Fibroblast of the aortic adventitia (primary cell): ENCODE measurements at places on chromosomes 13 and 19.

- no peak for DNase-seq
Observed at GRCh38 chr19:10378124-10378523, 2.2 kb downstream of the TYK2 start.

DNA sequence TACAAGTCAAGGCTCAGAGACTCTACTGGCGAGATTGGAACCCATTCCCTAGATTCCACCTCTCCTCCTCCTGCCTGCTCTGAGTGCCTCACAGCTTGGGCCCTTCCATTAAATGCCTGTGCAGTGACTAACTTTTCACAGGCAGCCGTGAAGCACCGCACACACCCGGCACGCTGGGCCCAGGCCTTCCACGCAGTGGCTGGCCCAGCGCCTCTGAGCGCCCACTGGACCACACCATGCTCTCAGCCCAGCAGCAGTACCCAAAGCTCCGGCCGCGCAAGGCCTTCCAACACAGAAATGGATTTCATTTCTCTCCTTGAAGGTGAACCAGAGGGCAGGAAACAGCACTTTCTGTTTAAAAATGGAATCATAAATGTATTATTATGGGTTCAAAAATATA, 26.0 kb downstream of the RAB20 start:
- DNase-seq, result no peak

DNA sequence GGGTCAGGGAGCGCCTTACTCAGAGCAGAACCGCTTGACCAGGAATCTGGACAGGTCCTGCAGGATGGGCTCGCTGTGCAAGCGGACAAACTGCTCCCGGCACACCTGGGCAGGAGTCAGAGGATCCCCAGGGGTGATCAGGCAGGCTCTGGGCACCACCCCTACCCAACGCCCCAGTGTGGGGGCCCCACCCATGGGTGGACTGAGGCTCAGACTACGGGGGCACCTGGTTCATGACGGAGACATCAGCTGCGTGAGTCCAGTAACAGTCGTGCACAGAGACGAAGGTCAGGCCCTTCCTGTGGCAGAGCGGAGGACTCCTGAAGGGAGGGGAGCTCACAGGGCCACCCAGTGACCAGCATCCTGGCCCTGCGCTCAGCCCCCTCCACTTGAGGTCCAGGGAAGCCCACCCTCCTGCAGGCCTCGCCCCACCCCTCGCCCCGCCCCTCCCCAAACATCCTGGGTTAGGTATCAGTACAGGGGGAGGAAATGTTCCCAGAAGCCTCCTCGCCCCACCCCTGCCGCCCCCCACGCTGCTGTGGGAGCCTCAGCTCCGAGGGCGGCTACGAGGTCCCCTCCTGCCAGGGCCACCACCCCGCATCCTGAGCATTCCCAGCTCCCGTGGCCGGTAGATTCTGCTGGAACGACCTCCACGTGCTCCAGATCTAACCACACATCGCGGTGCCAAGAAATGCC, 15.6 kb downstream of the POLRMT start:
- no peak for DNase-seq

- DNase-seq, result no peak
Observed at GRCh38 chr19:42531313-42531712, 3.0 kb upstream of the CEACAM1 start.

- no peak for DNase-seq
Observed at GRCh38 chr13:25707726-25708125, 336.0 kb downstream of the ATP8A2 start.

DNA sequence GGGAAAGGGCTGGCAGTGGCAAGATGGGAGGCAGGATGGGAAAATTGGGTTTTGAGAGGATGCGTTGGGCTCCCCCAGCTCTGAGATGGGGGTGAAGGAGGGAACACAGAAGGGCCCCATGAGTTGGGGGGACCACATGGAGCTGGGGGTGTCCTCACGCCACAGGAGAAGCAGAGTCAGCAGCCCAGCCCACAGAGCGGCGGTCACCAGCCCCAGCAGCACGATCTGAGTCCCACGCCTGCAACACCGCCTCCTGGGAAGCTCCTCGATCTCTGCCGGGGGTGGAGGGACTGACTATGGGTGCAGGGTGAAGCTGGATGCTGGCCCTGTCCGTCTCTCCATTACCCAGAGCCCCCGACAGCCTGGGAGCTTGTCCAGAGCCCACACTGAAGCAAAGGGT, 3.3 kb downstream of the FCER2 start:
- no peak for DNase-seq

- no peak for DNase-seq
Observed at GRCh38 chr13:34696296-34696695, 245.8 kb upstream of the NBEA start.

- no peak for DNase-seq
Observed at GRCh38 chr19:45512881-45513483, 5.7 kb downstream of the VASP start.

DNA sequence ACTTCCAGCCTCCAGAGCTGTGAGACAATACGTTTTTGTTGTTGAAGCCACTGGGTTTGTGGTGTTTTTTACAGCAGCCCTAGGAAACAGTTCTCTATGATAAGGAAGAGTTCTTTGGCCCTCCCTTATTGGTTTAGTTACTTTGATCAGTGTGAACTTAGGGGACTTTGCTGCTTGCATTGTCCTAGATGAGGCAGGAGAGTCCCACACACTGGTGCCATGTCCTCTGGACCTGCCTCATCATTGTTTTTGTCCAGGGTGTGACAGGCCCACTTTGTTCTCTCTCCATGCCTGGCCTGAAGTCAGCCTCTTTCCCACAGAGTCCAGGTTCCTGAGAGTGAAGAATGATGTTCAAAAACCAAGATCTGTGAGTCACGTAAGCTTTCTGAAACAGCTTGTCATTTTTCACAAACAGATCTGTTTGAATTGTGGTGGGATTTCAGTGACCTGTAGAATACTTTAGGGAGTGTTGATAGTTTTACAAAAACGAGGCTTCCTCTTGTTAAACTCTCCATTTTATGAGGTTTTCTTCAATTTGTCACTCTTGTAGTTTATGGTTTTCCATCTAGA, 63.8 kb downstream of the ING1 start:
- no peak for DNase-seq

- DNase-seq, result no peak
Observed at GRCh38 chr13:94636942-94637578, 35.4 kb downstream of the GPR180 start.

- DNase-seq, result peak; percentile 50
Observed at GRCh38 chr13:98171900-98172589, 5.0 kb downstream of the RNF113B start.

GRCh38 chr13:20411638-20412342, 113.9 kb downstream of the CRYL1 start:
- no peak for DNase-seq

- DNase-seq, result no peak
Observed at GRCh38 chr13:95337597-95337996, 36.3 kb upstream of the ABCC4 start.

DNA sequence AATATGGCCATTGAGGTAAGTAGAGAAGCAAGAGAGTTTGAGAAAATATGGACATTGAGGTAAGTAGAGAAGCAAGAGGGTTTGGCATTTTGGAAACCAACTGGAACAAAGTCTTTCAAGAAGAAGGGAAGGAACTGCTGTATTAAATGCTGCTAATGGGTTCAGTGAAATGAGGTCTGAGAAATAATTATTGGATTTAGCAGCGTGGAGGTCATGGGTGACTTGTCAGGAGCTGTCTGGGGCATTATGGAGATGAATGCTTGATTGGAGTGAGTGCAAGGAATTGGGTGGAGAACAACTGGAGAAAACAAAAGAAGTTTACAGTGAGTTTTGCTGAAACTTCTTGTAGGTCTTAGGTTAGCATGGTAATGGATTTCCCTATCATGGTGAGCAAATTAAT, 232.3 kb downstream of the ATP8A2 start:
- no peak for DNase-seq

GRCh38 chr19:47848823-47849473, 10.1 kb upstream of the TPRX2 start:
- DNase-seq, result no peak

DNA sequence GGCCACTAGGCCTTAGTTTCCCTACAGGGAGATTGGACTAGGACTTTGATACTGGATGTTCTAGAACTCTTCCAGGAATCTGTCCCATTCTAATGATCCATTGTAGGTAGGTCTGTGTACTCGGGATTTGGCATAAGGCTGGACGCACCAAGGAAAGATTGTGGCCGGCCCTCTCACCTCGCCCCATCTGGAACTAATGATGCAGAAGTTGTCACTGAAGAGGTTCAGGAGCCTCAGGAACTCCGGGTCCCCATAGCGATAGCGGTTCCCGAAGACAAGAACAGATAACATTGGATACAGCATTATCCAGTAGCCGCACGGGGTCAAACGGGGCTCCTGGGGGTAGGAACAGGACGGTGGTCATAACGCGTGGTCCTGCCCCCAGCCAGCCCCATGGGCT, 11.2 kb downstream of the EGLN2 start:
- DNase-seq, result no peak

GRCh38 chr19:13856497-13856896, 20.4 kb upstream of the NANOS3 start:
- no peak for DNase-seq

GRCh38 chr19:28049875-28050274, 1163.1 kb downstream of the UQCRFS1 start:
- no peak for DNase-seq

GRCh38 chr13:71030784-71031183, 836.2 kb downstream of the DACH1 start:
- no peak for DNase-seq

DNA sequence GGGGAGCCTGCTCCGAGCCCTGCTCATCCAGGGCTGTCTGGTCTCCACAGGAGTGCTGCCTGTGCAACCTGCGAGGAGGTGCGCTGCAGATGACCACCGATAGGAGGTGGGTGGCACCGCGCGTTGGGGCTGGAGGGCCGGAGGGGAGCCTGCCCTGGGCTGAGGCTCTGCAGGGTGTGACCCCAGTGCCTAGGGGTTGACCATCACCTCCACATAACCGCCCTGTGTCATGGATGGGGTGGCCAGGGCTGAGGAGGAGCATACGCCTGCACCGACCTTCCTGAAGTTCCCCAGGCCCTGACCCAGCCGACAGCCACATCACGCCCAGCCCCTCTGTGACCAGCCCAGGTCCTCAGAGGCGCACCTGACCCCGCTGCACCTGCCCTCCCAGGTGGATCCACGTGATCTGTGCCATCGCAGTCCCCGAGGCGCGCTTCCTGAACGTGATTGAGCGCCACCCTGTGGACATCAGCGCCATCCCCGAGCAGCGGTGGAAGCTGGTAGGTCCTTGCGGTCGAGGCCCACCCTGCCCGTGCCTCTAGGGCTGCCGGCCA, 168.7 kb downstream of the KDM4B start:
- DNase-seq, result no peak

DNA sequence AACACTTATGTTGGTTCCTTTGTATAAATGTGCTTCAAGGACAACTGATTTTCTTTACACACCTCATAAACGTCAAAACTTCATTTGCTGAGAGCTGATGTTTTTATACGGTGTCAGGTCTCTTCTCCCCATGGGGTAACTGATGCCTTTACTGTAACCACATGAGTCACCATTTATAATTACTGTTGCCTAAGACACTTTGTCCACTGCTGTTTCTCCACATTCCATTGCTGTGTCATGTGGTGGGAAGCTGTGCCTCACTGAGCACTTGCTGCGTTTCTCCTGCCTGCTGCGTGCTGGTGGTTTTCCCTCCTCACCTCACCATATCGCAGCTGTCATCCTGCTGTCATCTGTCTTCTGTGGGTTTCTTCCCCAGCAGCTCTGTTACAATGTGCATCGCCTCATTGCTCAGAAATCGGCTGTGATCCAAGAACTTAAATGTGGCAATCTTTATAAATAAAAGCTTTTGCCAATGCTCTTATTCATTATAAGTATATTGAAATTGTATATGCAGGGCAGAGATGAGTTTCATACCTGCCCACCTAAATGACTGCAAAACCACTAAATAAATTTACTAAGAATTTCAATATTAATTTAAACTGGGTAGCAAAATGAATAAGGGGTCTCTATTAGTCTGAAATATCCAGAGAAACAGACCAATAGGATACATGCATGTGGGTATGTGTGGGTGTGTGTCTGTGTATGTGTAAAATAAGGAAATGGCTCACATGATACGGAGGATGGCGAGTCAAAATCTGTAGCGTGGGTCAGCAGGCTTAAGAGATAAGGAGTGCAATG, 547.0 kb upstream of the SLITRK5 start:
- DNase-seq, result peak; percentile 97

- peak; percentile 38 for DNase-seq
Observed at GRCh38 chr13:35747594-35747993, 271.1 kb upstream of the MAB21L1 start.

GRCh38 chr13:59633290-59633689, 530.4 kb downstream of the DIAPH3 start:
- no peak for DNase-seq

DNA sequence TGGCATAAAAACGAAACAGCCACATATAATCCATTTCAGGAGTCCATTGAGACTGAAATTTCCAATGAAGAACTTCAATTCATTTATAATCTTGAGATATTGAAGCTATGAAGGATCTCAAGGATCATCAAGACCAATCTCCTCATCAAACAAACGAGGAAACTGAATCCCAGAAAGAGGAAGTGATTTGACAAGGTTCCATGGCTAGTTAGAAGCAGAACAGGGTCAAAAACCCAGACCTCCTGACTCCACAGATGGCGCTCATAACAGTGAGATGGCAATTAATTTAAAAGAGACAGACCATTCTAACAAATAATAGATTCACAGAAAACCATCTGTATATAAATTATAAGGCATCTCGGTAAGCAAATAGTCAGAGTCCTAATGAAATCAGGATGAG, 229.7 kb downstream of the KCTD12 start:
- DNase-seq, result no peak

GRCh38 chr13:112727581-112727980, 37.7 kb downstream of the ATP11A start:
- no peak for DNase-seq

GRCh38 chr13:65660731-65661130, 1569.4 kb downstream of the PCDH9 start:
- no peak for DNase-seq

DNA sequence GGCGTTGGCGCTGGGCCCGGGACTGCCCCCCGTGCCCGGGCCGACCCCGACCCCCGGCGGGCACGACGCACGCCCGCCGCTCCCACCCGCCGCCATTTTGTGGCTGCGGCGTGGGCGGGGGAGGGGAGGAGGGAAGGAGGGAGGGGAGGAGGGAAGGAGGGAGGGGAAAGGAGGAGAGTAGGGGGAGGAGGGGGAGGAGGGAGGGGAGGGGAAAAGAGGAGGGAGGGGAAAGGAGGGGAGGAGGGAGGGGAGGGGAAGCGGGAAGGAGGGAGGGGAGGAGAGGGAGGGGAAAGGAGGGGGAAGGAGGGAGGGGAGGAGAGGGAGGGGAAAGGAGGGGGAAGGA, at the start of gene BTBD2:
BTBD2 (minus strand) TSS at position 107 of the 343 bp plus-strand sequence; CDS start at position 96, 11 bp downstream.
- DNase-seq, result peak; percentile 93

GRCh38 chr19:3110126-3110825, 16.1 kb downstream of the GNA11 start:
- DNase-seq, result no peak

- DNase-seq, result no peak
Observed at GRCh38 chr19:56619121-56619520, 23.8 kb upstream of the SMIM17 start.

DNA sequence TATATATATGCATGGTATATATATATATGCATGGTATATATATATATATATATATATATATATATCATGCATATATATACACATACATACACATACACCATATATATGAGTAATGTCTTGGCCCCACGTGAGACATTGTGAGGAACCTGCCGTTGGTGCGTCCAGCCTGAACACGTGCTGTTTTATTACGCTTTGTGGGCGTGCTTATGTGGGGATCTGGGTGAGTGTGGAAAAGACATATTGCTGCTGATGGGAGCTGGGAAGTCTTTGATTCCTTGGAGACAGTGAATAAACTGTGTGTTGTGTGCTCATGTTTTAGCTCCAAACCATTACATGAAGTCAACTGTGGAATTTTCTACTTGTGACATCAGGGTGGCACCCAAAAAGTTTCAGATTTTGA, 28.9 kb downstream of the KCTD15 start:
- DNase-seq, result no peak

GRCh38 chr13:110907951-110908898, 6.6 kb downstream of the ANKRD10 start:
- DNase-seq, result peak; percentile 35
